Central memory CD8-positive, alpha-beta T cell (primary cell): ENCODE measurements at places on chromosomes 2 and 18.

- DNase-seq: no peak
Observed at GRCh38 chr2:180742801-180743200, 237.6 kb upstream of the UBE2E3 start.

DNA sequence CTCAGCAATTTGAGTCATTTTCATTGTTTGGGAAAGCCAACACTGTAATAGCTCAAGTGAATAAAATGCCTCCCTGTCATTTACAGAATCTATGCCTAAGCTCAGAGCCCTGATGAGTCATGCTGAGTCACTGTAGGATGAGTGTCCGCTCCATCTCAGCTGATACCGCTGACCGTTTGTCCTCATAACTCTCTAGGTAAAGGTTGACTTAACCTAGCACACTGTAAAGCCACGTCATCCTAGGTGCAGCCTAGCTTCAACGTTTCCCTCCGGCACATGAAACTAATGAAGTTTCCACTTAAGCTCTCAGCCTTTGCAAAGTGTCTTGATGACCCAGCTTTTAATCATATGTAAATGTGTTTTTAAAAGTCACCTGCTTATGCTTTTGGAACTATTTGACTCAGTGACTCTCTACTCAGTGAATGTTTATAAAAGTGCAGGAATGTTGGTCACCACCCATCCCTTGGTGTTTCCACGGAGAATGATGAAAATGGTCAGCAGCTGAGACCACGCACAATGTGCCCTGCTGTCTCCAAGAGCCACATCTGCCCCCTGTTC is 154.0 kb downstream of the PMAIP1 start:
- DNase-seq: no peak

- no peak for DNase-seq
Observed at GRCh38 chr2:145321344-145321743, 801.4 kb upstream of the ZEB2 start.

DNA sequence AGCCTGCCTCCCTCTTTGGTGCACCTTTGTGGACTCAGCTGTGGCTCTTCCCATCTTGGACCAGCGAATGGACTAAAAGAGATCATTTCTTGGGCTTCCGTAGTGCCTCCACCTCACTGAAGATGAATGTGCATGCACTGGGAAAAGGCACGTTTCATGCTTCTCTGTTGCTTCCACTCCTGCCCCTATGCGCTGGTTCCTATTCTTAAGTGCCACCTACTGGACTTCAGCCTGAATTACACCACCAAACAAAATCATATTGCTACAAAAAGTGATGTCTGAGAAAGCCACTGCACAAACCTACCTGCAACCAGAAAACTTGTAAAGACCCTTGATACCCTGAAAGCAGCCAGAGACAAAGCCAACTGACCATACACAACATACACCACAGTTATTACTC is 695.6 kb downstream of the TSN start:
- no peak for DNase-seq
